ENCODE measurements at places on chromosomes 2 and 18.

DNA sequence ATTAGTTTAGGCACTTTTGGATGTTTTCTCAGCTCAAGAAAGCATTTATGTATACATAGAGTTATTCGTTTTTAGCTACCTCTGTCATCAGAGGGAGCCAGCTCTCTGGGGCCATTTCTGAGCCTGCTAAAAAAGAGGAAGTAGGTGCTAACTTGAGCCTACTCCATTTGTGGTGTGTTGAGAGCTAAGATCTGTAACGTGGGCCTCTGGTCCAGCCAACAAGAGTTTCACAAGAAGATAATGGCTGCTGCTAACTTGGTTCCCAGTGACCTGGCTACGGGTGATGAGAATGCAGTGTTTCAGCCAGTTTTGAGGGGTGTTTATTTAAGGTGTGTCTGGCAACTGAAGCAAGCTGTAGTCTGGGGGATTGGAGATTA is 182.5 kb downstream of the PRKCE start:
- no peak for DNase-seq

DNA sequence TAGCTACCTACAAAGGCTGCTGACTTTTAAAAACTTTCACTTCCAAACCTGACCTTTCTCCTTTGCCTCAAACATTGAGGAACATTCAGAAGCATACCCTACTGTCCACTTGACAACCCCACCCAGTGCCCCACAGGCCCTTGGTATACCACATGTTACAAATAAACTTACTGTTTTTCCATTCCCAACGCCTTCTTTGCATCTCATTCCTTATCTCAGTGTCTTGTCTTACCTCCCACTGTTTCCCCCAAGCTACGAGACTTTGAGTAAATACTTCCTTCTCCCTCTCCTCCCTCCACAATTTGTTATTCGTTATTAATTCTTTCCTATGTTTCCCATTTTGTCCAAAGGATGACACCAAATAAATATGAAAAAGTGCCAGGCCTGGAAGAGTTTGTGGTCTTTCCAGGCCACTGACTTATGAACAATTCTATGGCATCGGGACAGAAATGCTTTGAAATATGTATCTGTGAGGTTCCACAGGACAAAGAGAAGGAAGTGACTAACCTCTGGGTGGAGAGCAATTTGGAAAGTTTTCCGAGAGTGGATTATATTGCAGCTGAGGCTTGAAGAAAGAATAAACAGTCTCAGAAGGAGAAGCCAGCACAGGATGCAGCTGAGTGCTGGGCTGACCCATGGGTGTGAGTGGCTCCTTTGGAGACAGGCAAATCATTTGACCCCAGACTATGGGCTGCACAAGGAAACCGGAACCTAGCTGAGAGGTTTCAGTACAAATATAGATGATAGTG is 409.0 kb downstream of the LPIN1 start:
- DNase-seq: no peak

DNA sequence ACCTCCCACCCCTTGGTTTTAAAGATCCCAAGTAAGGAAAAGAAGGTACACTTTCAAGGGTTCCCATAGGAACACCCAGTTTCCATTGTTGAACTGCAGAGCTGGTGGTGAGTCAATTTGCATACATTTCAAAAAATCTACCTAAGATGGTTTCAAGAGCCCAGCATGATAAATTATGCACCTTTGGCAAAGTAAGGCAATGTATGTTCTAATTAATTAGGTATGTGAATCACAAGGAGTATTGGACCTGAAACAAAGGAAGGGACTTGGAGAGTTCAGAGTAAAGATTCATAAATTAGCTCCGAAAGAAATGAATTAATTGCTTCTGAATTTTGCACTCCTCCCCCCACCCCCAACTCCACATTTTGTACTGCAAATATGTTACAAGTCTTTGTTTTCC is 459.7 kb downstream of the LRATD1 start:
- DNase-seq: no peak

DNA sequence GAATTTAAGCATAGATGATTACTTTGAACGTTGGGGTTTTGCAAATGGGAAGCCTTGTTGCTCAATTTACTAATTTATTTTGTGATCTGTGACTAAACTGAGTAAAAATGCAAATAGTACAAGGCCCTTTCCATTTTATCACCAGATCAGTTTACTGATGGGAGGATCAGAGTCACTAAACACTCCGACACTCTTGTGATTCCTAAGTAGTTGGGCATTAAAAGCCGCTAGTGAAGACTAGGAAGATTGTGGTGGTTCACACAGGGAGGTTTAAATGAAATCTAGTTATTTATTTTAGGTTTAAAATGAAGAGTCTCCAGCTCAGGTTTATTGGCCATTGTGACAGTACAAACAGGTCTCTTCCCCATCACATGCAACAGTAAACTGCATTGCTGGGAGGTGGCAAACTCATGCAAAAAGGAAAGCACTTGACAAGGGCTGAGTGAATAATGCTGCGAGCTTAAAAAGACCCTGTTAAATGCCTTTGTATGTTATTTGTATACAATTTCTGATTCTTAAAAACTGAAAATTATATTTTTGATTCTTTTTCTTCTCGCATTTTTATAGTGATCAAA is 394.8 kb upstream of the FANCL start:
- no peak for DNase-seq

DNA sequence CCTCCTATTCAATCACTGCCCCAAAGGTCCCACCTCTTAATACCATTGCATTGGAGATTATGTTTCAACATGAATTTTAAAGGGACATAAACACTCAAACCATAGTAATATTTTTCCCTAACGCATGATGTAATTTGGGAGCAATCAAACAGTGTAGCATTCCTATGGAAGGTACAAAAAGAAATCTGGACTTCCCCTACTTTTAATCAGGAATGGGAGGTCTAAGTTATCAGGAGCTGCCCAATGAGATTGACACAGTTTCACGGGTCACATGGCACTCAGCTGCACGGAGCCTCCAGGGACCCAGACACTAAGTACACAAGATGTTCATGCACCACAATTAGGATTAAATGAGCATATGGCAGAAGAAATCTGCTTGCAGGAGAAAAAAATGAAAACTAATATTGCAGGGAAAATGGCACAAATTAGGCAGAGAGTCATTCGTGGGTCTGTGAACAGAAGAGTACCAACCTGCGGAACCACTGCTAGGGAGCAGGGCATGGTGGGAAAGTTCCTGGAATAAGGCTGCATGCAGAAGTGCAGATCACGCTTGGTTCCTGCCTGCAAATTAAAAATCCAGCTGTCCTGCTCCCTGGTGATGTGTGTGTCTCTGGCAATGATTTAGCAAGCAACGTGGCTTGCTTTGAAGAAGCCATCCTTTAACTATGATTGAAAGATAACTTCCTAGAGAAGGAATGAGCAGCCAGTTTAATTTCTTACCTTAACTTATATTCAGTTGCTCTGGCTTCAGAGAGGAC is 326.6 kb upstream of the ID2 start:
- DNase-seq: no peak

DNA sequence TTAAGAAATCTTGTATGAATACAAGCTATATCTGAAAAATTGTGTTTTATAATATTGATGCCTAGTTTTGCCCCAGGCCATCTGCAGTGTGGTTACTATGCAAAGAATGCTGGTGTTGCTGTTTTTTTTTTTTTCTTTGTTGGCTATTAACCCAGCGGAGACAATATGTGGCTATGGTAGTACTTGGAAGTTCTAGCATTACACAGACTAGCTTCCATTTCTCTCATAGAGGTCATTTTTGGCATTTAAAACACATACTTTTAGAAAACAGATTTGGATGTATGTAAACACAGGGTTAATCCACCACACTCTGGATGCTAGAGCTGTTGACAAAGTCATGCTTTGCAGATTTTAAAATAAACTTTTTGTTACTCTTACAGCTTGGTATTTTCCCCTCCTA is 209.8 kb downstream of the NEDD4L start:
- DNase-seq: no peak

Measured in kidney glomerular epithelial cell (primary cell).